ENCODE measurements at places on chromosomes 5 and 9. TPM values are rescaled to one million over a fixed set of nuclear protein-coding genes. Genes with fewer than 3 reads are reported as not detected.

Gene RAPGEF6
- 18.4 TPM for total RNA-seq

- DNase-seq: no peak
These were observed 33.1 kb downstream of the FANCC start for GRCh38 chr9:95284162-95285080.

DNA sequence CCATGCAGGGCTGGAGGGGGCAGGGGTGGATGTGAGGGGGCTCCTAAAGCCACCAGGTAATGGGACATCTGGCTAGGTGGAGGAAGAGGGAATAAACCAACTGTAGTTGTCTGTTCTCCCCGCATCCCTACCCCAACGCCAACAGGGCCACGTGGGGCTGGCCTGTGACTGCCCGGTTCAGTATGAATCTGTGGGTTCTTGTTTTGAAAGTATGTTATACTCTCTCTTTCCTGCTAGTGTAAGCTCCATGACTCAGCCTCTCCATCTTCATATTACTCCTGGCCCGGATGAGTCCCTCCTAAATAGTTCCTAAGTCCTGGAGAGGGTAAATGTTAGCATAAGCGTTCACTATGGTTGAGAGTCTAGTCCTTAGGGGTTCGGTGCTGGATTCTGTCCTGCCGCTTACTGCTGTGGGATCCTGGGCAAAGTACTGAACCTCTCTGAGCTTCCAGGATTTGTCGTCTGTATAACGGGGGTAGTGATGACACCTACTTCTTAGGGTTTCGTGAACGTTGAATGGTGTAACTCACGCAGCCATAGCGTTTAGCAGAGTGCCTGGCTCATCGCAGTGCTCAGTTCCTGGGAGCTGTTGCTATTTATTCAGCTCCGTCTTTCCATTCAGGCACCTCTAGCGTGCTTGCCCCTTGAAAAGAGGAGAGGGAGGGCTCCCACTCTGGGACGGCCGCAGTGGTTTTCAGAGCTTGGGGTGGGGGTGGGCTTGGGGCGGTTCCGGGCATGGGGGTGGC, 28.8 kb downstream of the LHX2 start:
- DNase-seq: no peak

- DNase-seq: no peak
These were observed 119.3 kb downstream of the GALNT10 start for GRCh38 chr5:154309805-154310204.

- no peak for DNase-seq
These were observed 31.9 kb upstream of the MIER3 start for GRCh38 chr5:56983593-56984361.
